GM13976 (cell line): ENCODE measurements at places on chromosomes 3 and 15.
A peak's percentile ranks its signal among the peaks of the same experiment; 100 is the strongest.

DNA sequence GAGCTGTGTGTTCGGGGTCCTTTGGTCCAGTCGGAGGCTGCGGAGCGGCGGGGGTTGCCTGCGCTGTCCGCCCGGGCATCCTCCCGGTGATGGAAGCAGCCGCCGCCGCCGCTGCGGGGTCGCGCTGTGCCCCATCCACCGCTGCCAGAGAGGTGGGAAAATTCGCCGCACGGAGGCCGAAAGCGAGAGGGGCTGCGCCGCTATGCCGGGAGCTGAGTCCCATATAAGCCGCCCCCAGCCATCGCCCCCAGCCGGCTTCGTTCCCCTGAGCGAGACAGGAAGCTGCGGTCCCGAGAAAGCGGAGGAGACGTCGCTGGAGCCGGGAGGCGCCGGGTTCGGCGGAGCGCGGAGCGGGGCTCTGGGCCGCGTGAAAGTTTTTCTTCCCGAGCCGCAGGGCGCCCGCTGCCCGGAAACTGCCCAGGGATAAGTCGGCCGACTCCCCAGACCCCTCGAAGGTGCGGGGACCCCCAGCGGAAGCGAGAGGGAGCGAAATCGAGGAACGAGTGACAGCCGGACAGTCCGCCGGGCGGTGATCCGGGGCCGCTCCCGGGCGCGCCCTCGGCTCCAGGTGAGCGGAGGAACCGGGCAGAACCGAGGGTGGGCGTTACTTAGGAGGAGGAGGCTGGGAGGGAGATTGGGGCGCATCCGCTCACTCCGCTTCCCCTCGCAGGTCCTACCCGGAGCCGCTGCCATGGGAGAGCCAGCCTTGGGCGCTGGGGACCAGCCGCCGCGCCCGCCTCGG, 574 bp downstream of the CHST2 start:
- peak; percentile 49 for DNase-seq

DNA sequence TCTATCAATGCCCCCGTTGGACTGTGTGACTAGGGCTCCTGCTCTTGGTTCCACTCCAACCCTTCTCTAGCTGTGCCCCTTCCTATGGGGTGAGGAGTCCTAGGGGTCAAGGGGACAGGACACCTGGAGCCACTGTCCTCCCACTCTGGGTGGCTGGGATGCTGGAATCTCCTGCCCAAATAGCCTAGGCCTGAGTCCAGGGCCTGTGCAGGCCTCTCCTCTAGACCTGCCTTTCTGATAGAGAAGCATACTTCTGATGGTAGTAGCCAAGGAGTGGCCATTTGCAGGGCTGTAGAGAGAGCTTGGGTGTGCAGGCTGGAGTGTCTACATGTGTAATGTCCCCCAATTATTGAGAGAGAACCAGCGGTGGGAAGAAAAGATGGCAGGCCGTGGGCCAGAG, 54.2 kb downstream of the ITGA11 start:
- DNase-seq: no peak

DNA sequence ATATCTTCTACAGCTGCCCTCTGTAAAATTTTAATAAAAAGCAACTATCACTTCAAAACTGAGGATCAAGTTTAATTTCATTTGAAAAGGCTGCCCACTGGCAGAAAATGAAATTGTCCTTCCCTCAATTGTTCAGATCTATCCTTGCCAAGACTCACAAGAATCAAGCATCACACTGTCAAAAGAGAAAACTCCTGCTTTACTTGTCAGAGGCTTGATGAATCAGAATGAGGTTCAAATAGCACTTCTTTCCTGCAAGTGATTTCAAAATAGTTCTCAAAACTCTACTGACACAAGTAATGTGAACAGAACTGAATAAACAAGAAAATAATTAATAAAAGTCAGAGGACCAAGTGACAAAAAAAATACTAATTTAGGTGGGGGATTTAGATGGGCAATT, 70.6 kb downstream of the GOLIM4 start:
- DNase-seq: no peak

- no peak for DNase-seq
Observed at GRCh38 chr15:37115538-37115937, 15.2 kb upstream of the MEIS2 start.
